ENCODE measurements at places on chromosomes 4 and X. TPM values are rescaled to one million over a fixed set of nuclear protein-coding genes. Genes with fewer than 3 reads are reported as not detected.

Gene MCF2
- total RNA-seq = 0.37 TPM

GRCh38 chrX:5959286-5959685 is 269.4 kb downstream of the NLGN4X start:
- no peak for DNase-seq

- DNase-seq = no peak
These were observed 48.4 kb upstream of the MSANTD1 start for GRCh38 chr4:3200423-3201090.

DNA sequence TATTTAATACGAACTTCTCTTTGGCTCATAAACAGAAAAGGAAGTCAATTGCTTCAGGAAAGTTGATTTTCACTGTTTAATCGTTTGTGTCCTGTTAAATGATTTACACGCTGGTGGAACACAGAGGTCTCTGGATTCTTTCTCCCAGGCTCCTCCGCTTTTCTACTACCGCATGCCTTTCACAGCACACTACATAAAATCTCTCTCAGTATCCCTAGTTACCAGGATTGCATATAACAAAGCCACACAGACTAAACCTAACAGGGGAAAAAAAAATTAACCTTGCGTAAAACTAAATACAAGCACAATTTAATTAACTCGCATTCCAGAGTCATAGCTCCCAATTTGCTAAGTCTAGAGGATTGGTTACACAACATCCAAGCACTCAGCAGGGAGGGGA is 133.9 kb downstream of the CORIN start:
- no peak for DNase-seq

DNA sequence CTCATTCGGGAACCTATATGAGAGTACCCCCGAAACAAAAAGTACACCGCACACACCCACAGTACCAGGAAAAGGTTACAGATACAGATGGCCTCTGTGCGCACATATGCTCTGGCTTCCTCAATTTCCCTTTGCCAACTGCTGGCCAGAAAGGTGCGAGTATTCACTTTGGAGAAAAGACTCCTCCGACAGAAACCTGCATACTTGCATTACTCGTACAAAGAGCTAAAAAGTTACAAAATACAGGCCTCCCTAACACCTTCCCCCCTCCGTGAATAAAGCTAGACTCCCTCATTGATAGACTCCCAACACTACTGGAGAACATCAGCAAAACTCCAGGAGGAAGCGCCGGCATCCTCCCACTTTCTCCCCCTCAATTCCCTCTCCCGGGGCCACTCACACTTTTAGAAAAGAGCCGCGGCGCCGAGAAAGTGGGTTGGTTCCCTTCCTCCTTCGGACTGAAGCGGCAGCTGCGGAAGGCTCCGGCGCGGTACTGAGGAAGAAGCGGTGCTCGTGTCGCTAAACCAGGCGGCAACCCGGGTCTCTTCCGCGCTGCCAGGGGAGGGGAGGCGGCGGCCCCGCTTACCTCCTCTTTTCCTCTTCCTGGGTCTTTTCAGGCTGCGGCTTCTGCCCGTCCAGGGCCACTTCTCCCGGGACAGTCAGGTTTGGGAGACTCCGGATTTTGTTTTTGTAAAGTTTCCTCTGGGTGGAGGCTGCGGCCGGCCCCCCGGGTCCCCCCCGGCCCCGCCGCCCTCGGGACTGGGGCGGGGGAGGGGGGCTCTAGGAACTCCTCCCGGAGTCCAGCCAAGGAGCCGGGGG is 1.1 kb downstream of the FBXW7 start:
- peak; percentile 74 for DNase-seq

- no peak for DNase-seq
These were observed 4.3 kb upstream of the WDR13 start for GRCh38 chrX:48592971-48593370.

Gene EGF
- 11.9 TPM for total RNA-seq

Gene MAGEA9B
- not detected for total RNA-seq

GRCh38 chr4:151485541-151486131 is 76.7 kb downstream of the FHIP1A start:
- no peak for DNase-seq

Gene TRAM1L1
- total RNA-seq = 0.51 TPM

DNA sequence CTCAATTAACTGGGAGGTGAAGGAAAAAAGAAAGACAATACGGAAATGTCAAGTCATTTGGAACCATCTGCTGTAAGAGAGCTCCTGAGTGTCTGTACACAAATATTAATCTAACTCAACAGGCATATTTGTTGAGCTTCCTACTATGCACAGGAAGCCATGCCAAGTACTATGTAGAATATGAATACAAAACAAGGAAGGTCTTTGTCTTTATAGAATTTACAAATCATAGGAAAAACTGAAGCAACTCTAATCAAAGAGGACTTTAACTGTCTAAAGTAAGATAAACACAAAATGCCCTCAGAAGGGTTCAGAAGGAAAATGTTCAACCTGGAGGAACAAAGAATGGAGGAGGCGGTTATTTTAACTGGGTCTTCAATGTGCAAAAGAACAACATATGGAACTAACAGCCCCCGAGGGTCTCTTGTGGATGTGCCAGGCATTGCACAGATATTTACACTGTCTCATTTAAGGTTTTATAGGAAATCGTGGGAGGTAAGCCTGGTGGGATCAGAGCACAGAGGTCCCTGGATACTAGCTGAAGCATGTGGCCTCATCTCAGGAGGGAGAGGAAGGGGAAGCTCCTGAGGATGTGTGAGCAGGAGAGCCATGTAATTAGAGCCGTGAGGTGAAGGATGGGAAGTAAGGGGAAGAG is 5.8 kb downstream of the FAM114A1 start:
- DNase-seq = no peak

DNA sequence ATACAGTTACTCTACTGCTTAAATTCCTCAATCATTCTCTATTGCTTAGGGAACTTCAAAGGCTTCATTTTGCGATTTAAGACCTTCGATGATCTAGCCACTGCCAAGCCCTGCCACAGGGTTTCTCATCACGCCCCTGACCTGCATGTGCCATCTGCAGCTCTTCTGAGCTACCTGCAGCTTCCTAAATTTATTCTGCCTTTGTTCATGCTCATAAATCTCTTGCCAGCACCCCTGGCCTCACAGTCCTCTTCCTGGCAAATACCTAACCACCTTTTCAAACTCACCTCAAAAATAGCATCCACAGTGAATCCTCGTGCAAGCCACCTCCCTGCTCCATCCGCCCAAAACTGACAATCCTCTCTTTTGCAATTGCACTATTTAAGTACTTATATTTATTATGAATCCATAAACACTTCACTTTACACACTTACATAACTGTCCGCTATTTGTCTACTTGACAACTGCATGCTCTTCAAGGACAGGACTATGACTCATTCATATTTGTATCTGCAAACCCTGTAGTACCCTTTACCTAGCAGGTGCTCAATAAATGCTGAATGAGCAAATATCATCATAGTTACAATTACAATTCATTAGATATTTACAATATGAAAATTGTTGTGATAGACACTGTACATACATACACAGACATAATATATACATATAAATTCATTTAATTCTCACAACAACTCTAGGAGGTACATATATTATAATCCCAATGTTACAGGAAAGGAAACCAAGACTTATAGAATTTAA is 280.0 kb upstream of the RASGEF1B start:
- no peak for DNase-seq

GRCh38 chr4:141099326-141099725 is 33.9 kb downstream of the RNF150 start:
- DNase-seq = no peak

DNA sequence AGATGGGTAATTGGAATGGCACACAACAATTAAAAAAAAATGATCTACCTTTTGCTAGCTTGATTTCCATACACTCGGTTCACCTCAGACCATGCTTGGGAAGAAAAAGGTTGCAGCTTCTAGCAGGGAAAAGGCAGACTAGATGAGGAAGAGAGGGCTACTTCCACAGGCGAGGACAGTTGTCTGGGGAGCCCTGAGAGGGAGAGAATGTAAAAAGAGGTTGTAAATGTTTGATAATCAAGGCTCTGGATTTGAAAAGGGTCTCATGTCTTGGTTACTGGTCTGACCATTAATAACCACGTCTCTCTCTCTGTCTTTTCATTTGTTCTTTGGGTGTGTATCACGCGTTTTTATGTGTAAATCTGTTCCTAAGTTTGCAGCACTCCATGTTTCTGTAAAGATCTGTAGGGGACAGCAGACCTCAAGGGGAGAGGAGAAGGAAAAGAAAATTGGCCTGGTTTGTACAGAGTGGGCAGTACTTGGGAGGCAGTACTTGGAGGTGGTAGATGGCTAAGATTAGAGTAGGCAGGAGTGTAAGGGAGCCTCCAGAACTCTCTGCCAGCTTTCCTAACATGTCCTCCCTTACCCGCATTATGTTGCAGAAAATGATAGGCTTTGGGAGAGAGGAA is 750 bp downstream of the ARMCX5 start:
- DNase-seq = no peak

Gene USP26
- total RNA-seq = not detected

GRCh38 chr4:116639070-116639577 is 446.3 kb downstream of the TRAM1L1 start:
- DNase-seq = no peak

Gene GALNTL6
- not detected for total RNA-seq

Gene MAGEA8
- total RNA-seq = not detected

- no peak for DNase-seq
These were observed 468.6 kb downstream of the INPP4B start for GRCh38 chr4:142377342-142378091.

- no peak for DNase-seq
These were observed 5.9 kb upstream of the XPNPEP2 start for GRCh38 chrX:129732857-129733256.

Gene CTAG1B
- not detected for total RNA-seq

GRCh38 chr4:189530848-189531247 is 409.8 kb upstream of the FRG1 start:
- DNase-seq = no peak

Gene UGT2B7
- total RNA-seq = not detected

Gene CT45A3
- not detected for total RNA-seq

Gene SOD3
- 61.2 TPM for total RNA-seq

Gene C4orf50
- total RNA-seq = not detected

Gene TLL1
- 1.7 TPM for total RNA-seq

DNA sequence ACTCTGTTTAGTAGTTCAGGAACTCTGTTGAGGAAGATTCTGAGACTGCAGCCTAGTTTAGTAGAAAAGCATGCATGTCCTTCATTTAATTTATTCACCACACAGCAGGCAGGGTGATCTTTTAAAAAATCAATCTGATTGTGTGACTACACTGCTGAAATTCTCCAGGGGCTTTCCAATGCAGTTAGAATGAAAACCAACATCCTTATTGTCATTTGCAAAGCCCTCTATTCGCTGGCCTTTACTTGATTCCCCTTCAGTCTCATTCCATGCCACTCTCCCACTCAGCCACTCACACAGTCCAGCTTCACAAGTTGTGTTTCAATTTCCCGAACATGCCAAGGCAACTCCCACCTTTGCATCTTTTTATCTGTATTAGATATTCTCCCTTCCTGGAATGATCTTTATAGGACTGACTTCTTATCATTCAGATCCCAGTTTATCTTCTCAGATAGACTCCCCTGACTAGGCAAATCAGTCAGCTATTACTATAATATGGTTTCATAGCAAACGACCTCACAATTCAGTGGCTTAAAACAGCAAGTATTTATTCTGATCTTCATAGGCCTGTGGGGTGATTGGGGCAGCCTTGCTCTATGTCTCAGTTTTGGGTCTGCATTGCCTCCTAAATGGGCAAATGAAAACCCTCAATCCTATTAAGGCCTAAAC is 21.3 kb upstream of the FTHL17 start:
- no peak for DNase-seq

Gene DCAF16
- total RNA-seq = 17.1 TPM

- DNase-seq = no peak
These were observed 31.9 kb downstream of the CBR4 start for GRCh38 chr4:168978001-168978700.

DNA sequence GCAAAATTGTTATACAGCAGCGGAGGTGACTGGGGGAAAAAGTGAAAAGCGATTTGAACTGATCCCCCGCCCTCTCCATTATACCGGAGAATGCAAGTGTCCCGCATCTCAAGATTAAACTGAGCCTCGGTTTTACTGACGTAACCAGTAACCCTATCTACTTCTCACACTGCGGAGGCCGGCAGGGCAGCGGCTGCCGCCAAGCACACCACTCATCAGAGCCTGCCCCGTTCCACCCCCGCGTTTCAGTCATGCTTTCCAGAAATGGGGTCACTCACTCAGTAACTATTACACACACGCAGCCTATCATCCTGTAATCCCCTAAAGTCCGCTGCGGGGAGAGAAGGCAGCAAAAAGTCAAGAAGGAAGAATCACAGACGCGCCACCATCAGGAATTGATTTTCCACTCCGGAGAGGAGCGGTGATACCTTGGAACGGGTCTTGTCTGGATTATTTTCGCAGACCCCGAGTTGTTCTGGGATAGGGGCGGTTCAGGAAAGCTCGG is 1.4 kb downstream of the RPS6KA3 start:
- peak; percentile 81 for DNase-seq

Gene BANK1
- total RNA-seq = 0.20 TPM

GRCh38 chr4:189771696-189772361 is 168.8 kb upstream of the FRG1 start:
- DNase-seq = no peak

GRCh38 chr4:154836513-154836912 is 55.4 kb downstream of the RBM46 start:
- no peak for DNase-seq

DNA sequence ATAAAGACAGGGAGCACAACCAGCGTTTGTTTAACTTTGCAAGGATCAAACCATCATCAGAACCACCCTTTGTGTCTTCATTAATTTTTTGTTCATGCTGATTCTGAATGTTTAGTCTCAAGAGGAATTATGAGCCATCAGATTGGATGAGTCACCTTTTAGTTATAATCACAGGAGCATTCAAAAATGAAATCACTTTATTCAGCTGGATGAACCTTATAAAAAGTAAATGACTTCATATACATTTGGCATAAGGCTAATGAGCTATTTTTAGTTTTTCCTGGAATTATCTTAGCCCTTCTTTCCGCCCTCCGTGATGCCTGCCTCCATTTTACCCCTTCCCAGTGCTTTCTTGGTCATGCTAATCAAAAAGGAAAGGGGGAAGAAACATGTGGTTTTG is 103.6 kb downstream of the SORBS2 start:
- DNase-seq = no peak

DNA sequence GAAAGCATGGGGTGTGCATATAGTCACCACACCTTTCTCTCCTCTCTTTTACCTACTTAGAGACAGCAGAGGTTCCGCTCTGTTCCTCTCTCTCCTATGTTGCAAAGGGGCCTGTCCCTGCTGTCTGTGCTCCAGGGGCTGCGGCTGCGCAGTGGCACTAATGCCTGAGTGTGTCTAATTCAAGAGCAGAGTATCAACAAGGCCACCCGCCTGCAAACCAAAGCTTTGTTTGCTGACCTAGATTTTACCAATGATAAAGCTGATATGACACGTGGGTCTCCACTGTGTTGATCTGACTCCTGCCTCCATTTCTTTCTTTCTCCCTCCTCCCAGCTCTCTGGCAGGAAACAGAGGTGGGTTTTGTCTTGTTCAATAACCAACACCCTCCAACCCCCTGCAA is 74.9 kb downstream of the NSG1 start:
- no peak for DNase-seq

DNA sequence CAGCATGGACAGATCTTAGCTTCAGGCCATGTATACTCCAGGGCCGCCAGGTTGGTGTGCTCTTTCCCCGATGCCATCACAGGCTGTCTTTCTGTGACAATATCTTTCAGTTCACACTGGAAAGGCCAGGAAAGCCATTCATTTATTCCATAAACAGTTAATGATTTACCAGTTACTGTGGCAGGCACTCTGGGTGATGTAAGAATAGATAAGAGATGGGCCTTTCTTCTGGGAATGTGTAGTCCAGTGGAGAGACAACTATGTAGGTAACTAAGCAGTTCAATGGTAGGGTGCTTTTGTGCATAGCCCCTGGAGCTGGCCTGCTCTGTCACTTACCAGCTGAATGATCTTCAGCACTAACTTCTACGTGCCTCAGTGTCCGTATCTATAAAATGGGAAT is 46.3 kb upstream of the LEF1 start:
- DNase-seq = no peak
